Mesenteric fat pad (tissue), 1 donor: ENCODE measurements at places on chromosomes 5 and 9.

DNA sequence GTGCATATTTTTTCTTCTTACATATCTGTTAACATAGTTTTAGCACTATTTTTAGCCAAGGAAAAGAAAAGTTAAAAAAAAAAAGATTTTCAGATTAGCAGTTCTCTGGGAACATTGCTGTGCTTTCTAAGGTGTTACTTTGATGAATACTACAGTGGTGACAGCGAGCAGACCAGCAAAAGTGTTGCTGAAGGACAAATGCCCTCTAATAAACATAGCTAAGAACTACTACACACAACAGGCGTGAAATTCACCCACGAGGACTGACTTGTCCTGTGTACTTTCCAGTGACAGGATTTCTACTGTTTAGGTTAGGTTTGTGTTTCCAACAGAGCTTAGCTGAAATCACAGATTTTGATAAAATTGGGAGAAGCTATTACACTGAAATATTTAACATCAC is 153.8 kb downstream of the HCN1 start:
- DNase-seq = no peak

DNA sequence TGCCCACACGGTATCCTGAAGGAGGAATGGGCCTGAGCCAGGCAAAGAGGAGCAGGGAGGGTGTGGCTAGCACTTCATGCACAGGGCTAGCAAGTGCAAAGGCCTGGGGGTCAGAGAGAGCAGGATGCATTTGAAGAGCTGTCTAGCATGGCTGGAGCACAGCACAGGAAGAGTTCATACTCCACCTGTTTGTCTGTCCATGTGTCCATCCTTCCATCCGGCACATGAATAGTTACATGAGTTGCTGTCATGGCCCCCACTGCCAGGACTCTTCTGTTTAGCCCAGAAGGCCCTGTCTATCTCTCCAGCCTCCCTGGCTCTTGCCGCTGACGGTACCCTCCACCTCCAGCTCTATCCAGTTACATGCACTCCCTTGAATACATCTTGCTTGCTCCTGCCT is 17.1 kb downstream of the RGS3 start:
- no peak for DNase-seq

DNA sequence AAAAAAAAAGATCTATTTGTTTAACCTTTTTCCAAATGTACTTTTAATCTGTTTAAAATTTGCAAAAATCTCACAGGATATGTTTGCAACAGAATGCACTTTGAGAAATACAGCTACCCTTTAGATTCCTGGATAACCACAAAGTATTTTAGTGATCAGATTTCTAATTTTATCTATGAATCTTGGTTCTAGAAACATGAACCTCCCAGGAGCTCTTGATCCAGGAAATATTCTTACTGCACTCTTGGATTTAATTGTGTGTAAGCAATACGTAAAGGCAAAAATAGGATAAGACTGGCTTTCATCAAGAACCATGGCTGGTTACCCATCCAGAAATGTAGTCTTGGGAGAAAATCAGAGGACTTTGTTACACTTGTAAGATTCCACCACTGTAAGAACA is 1581.8 kb upstream of the WWC1 start:
- DNase-seq = no peak

GRCh38 chr9:133592731-133593409 is 16.3 kb downstream of the FAM163B start:
- DNase-seq = no peak

DNA sequence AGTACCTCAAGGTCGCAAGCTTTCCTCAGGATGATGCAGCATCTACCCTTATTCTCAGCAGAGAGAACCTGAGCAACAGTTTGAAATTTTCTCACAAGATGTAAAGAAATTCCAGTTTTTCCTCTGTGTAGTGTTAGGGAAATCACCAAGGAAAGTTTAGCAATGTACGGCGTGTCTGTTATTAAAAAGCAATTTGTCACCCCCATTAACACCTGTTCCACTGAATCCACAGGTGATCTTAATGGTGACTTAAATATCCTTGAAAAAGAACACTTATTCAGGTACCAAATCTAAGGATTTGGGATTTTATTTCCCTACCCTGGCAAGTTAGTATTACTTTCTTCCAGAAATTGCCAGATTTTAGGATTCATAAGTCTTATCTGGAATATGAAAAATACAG is 77.9 kb upstream of the ATP10B start:
- DNase-seq = no peak

- no peak for DNase-seq
Observed at GRCh38 chr9:70924895-70925547, 196.4 kb downstream of the TRPM3 start.

DNA sequence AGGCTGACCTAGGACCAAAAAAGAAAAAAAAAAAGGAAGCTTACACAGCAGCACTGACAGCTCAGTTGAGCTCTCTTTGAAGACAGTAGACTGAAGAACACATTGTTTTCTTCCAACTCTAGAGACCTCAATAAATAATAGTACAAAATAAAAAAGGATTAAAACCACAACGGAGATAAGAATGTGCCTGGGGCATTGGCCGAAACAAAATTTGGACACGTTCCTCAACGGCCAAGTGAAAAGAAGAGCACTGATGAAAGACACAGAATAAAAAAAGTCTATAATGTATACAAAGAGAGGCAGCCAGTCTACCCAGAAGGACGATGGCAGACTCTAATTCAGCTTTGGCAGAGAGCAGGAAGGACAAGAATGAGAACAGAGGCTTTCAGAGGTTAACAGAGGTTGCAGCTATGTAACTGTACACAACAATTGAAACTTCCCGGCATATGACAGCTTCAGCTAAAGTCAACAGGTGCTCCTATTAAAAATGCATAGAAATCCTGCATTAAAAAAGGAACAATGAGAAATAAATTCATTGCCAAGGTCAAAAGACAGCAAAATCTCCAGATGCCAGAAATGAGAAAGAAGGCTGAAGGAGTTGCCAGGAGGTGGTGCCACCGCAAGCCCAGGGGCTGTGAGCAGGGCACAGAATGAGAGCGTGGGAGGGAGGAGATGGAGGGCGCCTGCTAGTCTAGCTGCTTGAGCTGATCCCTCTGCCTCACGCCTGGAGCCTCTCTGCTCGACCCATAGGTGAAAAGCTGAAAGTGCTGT is 113.9 kb downstream of the DCP2 start:
- DNase-seq = no peak

DNA sequence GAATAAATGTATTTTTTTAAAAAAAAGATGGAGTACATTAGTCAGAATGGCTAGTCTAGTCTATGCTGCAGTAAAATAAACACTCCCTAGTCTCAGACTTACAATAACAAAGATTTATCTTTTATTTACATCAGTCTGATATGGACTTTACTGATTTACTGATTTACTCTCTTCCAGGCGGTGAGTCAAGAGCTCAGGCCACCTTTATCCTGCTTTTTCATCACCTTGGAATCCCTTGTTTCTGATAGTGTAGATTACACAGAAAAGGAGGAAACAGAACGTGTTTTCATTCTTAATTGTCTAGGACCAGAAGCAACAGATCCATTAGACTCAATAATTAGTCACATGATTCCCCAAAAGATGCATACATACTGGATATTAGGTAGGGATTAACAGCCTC is 290.1 kb upstream of the TRPC7 start:
- no peak for DNase-seq

DNA sequence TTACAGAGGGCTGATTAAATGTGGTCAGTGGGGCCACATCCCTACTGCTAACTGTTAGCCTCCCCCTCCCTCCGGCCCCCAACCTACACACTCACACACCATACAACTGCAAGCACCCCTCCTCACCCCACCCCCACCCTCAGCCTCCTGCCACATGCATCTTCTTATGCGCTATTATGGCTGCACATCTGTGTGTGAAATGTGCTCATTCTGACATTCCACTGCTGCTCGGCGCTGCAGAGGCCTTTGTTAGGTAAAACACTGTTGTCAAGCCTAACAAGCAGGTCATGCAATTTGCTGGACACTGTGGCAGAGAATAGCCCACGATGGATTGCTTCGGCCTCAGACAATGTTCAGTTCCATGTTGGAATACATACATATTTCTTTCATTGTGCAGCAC is 173.6 kb downstream of the NR2F1-AS1 start:
- DNase-seq = no peak

- DNase-seq = no peak
Observed at GRCh38 chr5:43601454-43602260, 1.3 kb upstream of the NNT start.

GRCh38 chr5:52448111-52448510 is 339.6 kb upstream of the ITGA1 start:
- no peak for DNase-seq

DNA sequence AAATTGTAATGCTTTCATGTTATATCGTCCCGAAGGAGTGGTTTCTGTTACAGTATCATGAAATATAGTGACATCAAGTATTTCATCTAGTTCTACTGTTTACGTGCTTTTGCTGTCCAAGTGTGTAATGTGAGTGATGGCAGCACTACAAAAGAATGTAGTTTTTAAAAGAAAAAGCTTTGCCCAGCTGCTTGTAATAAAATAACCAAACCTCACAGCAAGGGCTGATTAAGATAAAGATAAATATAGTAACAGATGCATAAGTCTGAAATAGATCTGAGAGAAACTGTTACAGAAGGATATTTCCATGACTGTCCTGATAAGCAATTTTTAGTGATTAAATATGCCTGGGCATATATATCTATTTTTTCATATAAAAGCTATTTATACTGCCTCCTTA is 106.4 kb downstream of the AUH start:
- no peak for DNase-seq

DNA sequence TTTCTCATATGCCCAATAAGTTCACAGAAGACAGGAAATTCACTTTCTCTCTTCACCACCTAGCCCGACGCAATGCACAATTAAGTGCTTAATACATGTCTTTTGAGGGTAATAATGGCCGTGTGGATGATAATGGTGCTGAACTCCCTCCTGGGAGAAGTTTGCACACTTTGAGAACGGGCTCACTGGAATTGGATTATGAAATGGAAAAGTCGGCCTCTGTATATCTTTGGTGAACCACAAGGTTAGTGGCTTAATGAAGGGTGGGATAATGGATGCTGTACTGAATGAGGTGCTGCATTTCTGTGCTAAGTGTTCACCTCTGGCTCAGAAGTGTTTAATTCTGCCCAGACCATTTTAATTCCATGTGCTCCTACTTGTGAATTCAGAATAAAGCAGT is 207.5 kb downstream of the IRX2 start:
- no peak for DNase-seq

GRCh38 chr9:108270561-108270960 is 585.2 kb downstream of the ACTL7B start:
- no peak for DNase-seq

GRCh38 chr5:9619331-9620092 is 10.6 kb downstream of the TAS2R1 start:
- DNase-seq = no peak

GRCh38 chr9:126156898-126157297 is 169.7 kb upstream of the MVB12B start:
- DNase-seq = peak; percentile 45
